Muscle of arm (tissue), 14 donors: ENCODE measurements at places on chromosomes 6 and 20.
A peak's percentile ranks its signal among the peaks of the same experiment; 100 is the strongest.

DNA sequence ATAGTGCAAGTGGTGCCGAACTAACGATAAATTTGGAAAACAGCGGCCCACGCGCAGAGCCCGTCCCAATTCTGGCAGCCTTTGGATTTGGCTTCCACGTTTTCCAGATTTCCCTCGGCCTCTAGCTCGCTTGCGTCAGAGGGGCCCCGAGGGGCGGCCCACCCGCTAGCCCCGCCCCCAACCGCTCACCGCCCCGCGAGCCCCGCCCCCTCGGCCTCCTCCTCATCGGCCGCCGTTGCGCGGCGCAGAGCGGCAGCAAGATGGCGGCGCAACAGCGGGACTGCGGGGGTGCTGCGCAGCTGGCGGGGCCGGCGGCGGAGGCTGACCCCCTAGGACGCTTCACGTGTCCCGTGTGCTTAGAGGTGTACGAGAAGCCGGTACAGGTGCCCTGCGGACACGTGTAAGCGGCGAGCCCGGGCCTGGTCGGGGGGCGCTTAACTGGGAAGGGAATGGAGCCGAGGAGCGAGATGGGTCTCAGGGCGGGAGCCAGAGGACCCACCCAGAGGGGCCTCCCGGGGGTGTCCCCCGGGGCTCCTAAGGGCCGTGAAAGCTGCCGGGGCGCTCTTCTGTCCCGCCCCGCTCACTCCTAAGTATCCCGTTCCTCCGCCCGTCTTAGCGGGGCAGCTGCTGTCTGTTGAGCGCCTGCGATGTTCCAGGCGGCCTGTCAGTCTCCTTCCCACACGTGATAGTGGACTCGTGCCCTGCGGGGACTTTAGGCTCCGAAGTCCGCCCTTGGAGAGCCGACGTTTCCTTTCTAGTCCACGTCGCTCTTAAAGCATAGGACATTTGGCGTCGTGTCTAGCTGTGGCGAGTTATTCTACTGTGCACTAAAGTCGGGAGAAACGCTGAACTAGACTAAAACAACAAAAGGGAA, at the start of gene RNF114:
TSS of gene RNF114 (plus strand) at position 245 of the 874 bp plus-strand sequence. CDS start at position 261, 16 bp downstream.
- DNase-seq: peak; percentile 95

- no peak for DNase-seq
Measured at GRCh38 chr20:40547483-40548091, 141.4 kb downstream of the MAFB start.

DNA sequence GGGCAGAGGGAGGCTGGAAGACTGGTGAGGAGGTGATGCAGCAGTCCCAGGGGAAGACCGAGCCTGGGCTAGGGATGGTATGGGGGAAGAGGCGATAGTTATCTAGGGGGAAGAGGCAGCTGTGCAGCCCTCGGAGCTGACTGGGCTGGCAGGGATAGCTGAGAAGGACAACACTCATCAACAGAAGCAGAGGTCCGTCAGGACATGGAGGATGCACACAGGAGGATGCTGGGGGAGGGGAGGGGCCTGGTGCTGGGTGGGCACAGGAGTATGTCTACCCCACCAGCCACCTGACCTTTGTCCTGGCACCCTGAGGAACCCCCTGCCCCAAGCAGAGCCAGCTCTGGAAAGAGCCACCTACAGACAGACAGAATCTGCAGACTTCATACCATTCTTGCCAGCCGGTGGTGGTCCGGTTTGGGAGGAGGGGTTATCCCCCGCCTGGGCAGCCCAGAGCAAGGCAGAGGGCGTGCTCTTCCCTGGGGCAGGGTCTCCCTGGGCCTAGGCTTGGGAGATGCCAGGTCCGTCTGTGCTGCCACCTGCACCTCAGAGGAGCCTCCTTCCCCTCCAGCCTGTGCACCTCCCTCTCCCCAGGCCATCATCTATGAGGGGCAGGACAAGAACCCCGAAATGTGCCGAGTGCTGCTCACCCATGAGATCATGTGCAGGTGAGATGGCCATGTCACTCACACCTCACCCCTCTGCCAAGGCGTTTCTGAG, 14.9 kb downstream of the EBF4 start:
- no peak for DNase-seq

GRCh38 chr6:122404444-122404843, 5.0 kb downstream of the HSF2 start:
- DNase-seq: no peak

DNA sequence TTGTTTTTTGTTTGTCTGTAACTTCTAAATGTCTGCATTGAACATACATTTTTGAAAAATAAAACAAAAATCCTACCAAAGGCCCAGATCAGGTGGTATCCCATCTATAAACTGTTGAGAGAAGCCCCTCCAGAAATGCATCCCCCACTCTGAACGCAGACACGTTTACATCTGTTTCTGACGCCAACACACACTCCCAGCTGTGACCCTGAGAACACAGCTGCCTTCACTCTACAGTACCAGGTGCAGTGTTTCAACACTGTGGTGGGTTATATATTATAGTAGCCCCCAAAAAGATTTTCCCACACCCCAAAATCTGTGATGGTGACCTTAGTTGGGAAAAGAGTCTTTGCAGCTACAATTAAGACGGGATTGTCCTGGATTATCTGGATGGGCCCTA, 199.1 kb upstream of the JARID2 start:
- DNase-seq: no peak

- no peak for DNase-seq
Measured at GRCh38 chr6:133855276-133855990, 33.5 kb upstream of the TCF21 start.

DNA sequence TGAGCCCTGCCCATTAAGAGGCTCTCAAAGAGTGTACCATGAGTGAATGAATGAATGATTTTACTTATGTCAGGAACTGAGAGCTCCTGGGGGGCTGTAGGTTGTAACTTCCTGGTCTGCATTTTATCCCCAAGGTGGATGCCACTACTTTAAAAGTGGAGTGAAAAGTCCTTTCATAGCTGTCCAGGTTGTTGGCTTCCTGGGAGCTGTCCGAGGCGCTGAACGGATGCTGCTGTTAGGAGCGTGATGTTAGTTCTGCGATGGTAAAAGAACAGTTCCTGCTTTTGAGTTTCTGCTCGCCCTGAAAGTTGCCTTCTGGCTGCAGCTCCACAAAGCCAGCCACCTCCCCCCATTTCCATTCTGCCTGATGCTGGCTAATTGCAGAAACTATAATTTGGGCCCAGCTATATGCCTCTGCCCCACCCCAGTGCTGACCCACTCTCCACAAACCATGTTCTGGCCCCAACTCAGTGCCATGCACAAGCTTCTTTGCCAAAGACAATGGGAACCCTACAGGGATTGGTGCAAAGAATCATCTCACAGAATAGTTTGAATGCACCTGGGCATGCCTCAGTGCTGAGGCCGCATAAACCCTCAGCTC, 330.9 kb upstream of the CDH4 start:
- DNase-seq: peak; percentile 50

DNA sequence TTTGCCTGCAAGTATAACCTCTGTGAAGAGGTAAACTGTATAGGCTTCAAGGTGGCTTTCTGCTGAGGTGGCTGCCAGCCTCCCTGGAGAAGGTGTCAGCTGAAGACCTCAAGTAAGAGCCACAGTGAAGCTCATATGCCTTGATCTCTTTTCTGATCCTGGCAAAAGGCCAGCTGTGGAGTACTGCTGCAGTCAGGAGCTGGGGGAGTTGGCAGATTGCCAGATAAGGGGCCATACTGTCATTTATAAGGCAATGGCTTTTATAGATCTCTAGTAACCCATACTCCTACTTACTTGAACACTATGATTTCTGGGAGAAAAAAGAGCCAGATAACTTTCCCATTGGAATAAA, 8.8 kb upstream of the CEP85L start:
- peak; percentile 32 for DNase-seq

DNA sequence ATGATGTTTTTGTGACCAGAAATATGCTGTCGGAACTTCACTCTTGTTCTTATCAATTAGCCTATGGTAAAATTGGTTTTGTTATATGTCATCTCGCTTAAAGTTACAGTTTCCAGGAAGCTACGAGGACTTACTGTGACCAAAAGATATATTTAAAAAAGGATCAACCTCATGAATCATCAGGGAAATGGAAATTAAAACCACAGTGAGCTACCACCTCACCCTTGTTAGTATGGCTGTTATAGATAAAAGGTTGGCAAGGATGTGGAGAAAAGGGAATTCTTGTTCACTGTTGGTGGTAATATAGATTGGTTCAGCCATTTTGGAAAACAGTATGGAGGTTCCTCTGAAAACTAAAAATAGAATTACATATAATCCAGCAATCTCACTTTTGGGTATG, 14.3 kb upstream of the INSM1 start:
- no peak for DNase-seq

- peak; percentile 25 for DNase-seq
Measured at GRCh38 chr6:95431637-95432228, 145.6 kb upstream of the MANEA start.

DNA sequence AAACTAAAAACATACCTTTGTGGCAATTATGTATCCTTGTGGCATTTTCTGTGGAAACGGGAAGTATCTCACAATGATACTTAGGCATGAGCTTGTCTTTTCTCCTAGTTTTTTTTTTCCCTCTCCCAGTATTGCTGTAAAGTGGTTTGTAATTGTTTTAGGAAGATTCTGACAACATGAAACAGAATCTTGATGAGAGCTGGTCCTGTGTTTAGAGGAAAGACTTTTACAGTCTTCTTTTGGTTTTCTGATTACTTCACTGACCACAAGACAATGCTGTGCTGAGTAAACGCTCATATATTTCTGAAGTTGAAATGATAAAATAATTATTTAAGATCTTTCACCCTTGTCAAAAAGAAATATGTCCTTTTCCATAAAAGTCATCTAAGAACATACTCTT, 201.2 kb downstream of the FOXC1 start:
- no peak for DNase-seq

- DNase-seq: no peak
Measured at GRCh38 chr20:13700761-13701160, 62.0 kb upstream of the TASP1 start.

- DNase-seq: no peak
Measured at GRCh38 chr20:43820731-43821330, 93.8 kb upstream of the TOX2 start.

DNA sequence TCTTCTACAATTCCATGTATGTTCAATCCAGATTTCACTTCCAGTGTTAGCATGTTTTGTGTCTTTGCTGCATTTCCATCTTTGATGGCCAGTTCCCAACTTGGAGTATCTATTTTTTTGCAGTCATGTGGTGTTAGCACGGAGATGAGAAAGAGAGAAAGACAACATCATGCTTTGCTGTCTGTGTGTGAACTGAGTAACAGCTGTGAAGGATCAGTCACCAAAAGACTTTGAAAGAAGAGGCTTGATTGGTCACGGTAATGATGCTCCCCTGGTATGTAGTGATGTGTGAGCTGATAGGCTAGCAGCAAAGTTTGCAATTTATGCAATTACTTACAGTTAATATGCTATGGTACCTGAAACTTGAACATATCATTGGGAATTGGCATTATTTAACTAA, 731.3 kb upstream of the NRSN1 start:
- DNase-seq: no peak

DNA sequence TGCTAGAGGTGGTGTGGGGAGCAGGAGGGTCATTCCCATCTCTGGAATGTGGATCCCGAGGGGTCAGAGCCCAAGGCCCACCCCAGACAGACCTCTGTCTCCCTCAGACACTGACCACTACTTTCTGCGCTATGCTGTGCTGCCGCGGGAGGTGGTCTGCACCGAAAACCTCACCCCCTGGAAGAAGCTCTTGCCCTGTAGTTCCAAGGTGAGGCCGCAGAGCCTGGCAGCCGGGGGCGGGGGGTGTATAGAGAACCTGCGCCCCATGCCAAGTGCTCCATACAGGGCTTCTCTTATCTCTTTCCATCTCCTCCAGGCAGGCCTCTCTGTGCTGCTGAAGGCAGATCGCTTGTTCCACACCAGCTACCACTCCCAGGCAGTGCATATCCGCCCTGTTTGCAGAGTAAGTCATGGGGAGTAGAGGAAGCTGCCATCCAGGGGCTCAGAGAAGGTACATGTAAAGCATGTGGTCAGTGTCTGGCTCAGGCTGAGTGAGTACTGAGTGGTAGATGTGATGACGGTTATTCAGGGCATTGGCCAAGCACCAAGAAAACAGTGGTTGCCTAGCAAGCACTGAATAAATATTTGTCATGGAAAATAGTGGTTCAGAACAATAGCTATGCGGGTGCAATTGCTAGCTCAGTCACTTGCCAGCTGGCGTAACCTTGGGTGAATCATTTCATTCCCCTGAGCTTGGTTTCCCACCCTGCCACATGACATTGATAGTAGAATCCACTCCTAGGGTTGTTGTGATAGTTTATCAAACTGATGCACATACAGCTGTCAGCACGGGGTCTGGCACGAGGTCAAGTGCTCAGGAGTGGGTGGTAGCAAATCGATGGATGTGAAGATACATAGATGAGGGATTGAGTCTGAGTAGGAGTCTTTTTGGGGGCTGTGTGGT, 3.5 kb downstream of the PIGT start:
- no peak for DNase-seq

DNA sequence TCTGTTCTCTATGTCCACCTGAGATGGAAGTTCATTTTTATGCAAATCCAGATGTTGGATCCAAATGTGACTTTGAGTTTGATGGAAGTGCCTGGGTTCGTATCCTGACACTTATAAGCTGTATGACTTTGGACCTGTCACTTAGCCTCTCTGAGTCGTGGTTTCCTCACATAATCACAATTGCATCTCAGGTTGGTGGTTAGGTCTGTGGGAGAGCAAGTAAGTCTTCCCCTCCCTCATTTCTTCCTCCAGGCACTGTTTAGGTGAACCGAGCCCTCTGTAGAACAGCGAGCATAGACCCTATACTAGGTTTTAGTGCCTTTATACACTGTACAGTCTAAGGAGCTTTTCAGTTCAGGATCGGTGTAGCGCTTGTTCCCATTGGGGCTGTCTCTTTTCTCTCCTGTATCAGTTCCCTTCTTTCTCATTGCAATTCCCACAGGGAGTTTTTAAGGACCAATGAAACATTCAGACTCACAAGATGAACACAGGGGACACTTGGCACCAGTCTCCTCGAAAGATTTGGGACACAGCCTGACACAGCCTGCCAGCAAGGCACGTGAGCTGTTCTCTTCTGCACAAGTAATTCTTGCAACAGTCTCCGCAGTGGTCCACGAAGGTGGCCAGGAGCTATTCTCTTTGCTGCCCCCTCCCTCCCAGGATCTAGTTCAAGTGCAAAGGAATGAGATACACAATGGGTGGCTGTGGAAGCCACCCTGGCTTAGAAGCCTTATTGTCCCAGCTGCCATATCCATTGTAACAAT, 11.8 kb downstream of the TOX2 start:
- no peak for DNase-seq

DNA sequence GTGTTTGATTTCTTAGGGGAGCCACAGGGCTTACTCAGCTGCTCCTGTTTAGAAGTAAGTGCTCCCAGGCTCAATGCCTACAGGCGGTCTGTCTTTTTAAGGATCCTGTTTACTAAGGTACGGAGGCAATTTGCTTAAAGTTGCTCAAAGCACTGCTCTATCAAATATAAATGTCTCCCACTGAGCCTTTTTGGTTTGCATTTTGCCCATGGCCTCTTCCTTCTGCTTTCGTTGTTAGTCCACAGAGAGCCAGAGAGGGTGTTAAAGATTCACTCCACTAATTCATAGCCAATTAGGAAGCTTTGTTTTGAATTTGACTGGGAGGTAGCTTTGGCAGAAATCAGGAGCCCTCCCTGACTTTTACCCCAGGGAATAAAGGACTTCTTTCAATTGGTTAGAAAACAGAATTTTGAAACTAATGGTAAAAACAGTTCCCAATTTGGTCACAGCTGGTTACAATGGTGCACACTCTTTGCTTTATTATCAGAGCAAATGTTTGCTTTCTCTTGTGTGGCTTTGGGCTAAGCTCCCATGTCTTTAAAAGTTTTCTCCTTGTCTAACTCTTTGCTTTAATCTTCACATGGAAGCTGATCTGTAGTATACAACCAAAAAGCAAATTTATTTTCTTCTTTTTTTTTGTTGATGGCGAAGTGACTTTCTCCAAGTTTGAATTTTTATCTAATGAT, 126.2 kb downstream of the IMPG1 start:
- DNase-seq: no peak

GRCh38 chr6:44804546-44805159, 417.1 kb downstream of the CDC5L start:
- DNase-seq: no peak
